Activated CD8-positive, alpha-beta memory T cell treated with anti-CD3 and anti-CD28 coated beads, Interleukin-2, amount 50 U/mL, for 4 hours (primary cell): ENCODE measurements at places on chromosomes 4 and X.
A peak's percentile ranks its signal among the peaks of the same experiment; 100 is the strongest.

DNA sequence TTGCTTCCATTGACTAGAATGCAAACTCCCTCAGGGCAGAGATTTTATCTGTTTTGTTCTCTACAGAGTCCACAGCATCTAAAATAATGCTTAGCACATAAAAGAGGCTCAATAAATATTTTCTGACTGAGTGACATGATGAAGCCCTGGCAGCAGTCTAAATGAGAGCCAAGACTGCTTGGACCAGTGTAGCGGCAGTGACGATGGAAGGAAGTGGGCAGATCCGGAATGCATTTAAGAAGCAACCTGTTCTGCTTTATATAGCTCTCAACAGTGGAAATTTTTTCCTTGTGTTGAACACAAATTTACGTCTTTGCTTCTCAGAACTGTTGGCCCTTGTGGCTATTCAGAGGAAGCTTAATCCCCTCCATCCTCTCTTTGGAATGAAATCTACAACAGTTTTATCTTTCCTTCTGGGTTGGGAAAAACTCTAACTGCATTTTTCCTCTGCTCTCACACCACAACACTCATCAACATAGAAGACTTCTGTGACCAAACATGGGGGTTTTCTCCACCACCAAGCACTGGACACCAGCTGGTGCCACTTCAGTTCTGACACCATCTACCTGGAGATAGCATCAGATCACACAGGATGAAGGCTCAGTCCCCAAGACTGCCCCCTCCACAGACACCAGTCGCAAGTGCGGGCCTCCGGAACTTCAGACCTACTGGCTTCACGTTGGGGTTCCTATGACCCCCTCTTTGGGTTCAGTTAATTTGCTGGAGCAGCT lies 7.0 kb upstream of the BEND4 start:
- DNase-seq, result no peak

- no peak for DNase-seq
Measured at GRCh38 chrX:16839219-16839851, 30.8 kb downstream of the RBBP7 start.

- DNase-seq, result no peak
Measured at GRCh38 chrX:154417157-154417556, 5.8 kb downstream of the TAFAZZIN start.

DNA sequence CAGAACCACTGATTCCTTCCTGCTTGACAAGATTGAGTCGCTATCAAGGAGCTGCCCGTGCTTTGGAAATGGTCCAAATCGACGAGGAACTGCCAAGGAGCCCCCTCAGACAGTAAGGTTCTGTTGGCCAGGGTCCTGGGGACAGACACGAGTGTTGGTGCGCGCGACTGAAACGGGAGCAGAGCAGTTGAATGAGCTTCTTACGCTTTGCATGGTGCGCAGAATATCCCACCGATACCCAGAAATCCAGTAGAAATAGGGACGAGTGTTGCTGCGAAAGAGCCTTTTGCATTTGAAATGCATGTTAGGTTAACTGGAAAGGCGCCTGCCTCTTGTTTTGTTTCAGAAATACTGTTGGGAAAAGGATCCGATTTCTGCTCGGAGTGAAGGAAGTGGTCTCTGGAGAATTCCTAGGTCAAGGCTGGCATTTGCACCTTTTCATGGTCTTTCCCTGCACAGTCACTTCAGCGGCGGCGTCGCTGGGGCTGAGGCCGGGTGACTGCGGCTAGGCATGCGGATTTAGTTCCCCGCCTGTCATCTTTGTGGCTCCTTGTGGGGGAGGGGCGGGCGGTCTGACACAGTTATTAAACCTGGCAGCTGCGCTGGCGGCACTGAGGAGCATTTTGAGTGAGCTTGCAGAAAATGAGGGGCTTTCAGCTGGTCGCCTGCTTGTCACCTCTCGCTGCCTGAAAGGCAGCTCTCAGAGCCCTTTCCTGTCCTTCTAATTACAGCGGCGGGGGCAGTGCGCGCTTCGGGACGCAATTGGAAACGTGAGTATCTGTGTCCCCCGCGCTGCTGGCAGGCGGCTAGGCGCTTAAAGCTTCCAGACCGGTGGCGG lies 51.5 kb upstream of the TRIM2 start:
- peak; percentile 57 for DNase-seq

DNA sequence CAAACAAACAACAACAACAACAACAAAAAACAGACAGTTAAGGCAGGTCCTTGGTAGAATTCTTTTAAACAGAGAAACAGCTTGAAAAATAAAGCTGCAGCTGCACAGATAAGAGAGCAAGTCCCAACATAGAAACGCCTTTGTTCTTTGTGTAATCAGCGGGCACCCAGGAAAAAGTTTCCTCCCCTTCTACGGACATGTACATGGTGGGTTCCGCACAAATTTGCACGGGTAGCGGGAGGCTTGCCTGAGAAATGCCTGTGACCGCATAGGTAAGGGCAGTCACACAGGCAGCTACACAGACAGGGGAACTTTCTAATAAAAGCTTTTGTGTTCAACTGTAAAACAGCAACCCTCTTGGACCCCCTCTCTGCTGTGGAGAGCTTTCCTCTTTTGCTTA lies 25.7 kb upstream of the CT47A1 start:
- DNase-seq, result no peak

GRCh38 chr4:81495345-81495744 lies 23.6 kb upstream of the RASGEF1B start:
- DNase-seq, result no peak

DNA sequence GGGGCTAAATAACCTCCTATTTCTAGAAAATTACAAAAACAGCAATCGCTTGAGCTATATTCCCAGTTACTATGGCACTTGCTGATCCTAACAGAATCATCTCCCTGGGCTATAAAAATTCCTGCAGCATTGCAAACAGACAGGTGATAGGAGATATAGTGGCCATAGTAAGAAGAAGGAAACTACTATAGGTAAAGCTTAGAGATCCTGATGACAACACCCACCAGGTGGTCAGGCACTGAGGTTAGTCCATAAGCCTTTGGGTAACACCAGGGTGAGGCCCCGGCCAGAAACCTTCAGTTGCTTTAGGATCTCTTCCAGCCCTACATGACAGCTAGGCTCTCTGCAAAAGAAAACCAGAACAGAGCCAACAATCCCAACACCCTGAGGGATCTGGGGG lies 197.9 kb upstream of the PPP1R2C start:
- DNase-seq, result no peak

- no peak for DNase-seq
Measured at GRCh38 chr4:105108971-105109370, 37.7 kb upstream of the TET2 start.

- no peak for DNase-seq
Measured at GRCh38 chr4:120812216-120812615, 110.3 kb downstream of the PRDM5 start.

- DNase-seq, result no peak
Measured at GRCh38 chr4:31548021-31548420, 827.9 kb downstream of the PCDH7 start.

GRCh38 chrX:54182194-54182863 lies 725 bp downstream of the FAM120C start:
- peak; percentile 66 for DNase-seq

DNA sequence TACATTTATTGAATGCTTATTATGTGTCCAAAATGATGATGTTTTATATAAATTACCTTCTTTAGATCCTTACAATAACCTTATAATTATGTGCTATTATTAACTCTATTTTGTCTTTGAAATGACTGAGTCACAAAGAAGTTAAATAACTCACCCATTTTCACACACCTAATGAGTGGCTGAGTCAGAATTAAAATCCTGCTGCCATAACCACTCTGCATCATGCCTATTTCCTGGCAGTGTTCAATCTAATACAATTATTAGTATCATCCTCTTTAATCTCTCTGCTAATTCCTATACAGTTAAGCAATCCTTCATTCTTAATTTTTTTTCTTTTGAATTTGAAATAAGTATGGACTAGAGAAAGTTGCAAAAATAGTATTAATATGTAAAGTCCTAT lies 342.9 kb downstream of the CFAP299 start:
- DNase-seq, result no peak

- DNase-seq, result no peak
Measured at GRCh38 chr4:139214039-139214534, 37.1 kb upstream of the ELF2 start.

GRCh38 chr4:17218786-17219185 lies 293.1 kb downstream of the QDPR start:
- no peak for DNase-seq

GRCh38 chrX:85994797-85995196 lies 52.6 kb downstream of the CHM start:
- DNase-seq, result no peak

GRCh38 chr4:82371497-82371896 lies 2.3 kb downstream of the HNRNPD start:
- DNase-seq, result no peak

DNA sequence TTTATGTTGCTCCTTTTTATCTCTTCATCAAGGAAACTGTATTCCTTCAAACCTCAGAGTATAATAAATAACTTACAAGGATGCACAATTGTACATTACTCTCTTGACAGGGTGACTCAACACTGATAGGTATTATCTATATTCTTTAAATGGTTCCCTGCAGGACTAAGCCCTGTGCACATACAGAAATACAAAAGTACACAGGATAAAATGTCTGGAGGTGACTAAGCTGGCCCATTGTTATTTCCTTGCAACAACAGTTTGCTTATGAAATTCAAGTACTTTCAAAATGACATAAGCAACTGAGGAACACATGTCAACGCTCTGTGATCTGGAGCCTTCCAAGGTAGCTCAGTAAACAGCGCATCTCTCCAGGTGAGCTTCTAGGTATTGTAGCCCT lies 83.8 kb upstream of the RPL34 start:
- DNase-seq, result no peak

- DNase-seq, result no peak
Measured at GRCh38 chr4:103497692-103498091, 222.1 kb downstream of the TACR3 start.

DNA sequence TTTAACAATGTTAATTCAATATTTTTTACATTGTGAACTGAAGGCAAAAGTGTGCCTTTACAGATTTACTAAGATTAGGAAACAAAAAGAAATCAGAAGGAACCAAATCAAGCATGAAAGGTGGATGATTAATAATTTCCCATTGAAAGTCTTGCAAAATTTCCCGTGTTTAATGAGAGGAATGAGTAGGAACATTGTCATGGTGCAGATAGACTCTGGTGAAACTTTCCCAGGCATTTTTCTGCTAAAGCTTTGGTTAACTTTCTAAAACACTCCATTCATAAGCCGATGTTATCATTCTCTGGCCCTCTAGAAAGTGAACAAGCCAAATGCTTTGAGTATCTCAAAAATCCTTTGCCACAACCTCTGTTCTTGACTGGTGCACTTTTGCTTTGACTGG lies 1522.8 kb upstream of the PABPC4L start:
- no peak for DNase-seq

DNA sequence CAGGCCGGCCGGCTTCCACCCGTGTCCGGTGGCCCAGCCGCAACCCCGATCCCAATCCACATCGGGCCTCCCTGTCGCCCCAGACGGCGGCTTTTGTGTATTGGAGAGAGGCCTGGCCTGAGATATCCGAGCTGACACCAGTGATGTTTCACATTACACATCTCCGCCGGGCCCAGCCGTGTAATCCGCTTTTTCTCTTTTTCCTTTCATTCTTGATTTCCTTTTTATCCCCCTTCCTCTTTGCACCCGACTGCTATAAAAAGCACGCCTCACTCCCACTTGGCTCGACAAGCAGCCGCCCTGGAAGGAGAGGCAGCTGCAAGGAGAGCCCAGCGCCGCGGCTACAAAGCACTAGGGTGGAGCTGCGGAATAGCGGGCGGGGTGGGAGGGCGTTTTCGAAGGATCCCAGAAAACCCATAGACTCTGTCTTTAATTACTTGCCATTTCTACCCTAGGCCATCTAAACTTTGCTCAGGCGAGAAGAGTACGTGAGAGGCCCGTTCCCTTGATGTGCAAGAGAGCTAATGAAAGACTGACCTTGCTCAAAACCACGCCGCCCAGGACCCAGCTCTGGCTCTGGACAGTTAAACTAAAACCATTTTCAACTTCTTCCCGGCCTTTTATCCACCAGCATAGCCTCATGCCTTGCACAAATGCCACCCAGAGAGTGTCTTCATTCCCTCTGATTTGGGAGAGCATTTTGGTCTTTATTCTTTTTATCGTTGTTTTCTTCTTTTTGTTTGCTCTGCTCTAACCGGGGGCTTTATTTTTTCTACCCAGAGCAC lies 3.2 kb downstream of the PITX2 start:
- no peak for DNase-seq

DNA sequence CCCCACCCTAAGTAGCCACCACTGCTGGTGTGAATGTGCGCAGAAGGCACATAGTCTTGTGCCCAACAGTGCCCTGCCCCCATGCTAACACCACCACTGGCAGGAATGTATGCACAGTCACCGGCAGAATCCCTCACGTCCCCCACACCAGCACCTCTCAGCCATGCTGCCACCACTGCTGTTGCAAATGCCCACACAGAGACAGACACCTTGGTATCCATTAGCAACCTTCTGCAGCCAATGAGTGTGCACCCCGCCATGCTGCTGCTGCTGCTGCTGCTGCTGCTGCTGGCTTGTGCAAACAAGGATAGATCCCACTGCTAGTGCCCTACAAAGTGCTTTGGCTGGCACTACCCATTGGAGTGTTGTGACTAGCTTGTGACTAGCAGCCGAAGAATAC lies 52.4 kb upstream of the MMAA start:
- DNase-seq, result no peak

GRCh38 chr4:187166886-187167512 lies 443.3 kb upstream of the FAT1 start:
- no peak for DNase-seq

DNA sequence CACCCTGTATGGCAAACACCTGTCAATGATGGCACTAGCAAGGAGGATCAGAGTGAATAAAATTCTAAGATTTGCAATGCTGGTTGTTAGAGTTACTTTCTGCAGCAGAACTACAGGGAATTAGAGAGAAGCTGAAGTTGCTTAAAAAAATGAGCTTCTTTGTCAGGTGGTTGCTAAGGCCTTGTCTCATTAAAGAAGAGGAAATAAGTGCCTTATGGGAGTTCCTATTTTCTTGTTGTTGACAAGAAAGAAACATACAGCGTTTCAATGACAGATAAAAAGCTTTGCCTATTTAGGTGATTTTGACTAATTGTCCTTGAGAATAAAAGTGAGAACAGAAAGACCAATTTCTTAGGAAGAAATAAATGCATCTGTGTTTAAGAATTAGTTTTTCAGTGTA lies 106.0 kb upstream of the ARHGAP24 start:
- no peak for DNase-seq

DNA sequence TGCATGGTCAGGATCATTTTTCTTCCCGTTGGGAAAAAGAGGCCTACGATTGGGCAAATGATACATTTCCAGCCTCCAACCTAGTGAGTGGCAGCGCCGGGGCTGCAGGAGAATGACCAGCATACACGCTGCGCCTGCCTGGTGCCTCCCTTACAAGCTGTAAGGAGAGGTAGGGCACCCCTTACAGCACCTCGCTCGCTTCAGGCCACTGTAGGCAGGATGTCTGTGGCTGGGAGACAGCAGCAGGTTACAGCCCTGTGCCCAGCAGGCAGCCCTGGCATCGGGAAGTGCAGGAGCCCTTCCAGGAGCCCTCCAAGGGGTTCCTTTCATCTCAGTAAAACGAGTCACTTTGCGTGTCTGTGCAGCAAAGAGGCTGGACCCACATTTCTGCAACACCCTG lies 88.4 kb downstream of the EVC start:
- no peak for DNase-seq

- DNase-seq, result no peak
Measured at GRCh38 chr4:78720204-78720603, 55.9 kb upstream of the BMP2K start.
